ENCODE measurements at places on chromosomes 5 and 9. TPM values are rescaled to one million over a fixed set of nuclear protein-coding genes. Genes with fewer than 3 reads are reported as not detected.

DNA sequence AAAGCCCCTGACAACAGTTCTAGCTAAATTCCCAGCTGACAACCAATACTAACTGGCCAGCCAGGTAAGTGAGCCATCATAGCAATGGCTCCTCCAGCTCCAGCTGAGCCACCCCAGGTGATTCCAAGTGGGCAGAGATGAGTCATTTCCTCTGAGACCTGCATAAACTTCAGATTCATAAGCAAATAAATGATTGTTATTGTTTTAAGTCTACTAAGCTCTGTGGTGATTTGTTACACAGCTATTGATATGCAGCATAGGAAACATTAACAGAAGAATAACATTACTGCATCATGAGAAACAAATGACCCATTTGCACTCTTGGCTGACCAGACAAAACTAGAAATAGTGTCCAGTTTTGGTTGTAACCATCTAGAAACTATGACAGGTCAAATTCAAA is 60.3 kb downstream of the TTC39B start:
- peak; percentile 58 for DNase-seq

The PCDHB12 gene
- 2.3 TPM for total RNA-seq

The MRRF gene
- 73.0 TPM for total RNA-seq

GRCh38 chr5:123617561-123617960 is 105.6 kb downstream of the CSNK1G3 start:
- DNase-seq = no peak

DNA sequence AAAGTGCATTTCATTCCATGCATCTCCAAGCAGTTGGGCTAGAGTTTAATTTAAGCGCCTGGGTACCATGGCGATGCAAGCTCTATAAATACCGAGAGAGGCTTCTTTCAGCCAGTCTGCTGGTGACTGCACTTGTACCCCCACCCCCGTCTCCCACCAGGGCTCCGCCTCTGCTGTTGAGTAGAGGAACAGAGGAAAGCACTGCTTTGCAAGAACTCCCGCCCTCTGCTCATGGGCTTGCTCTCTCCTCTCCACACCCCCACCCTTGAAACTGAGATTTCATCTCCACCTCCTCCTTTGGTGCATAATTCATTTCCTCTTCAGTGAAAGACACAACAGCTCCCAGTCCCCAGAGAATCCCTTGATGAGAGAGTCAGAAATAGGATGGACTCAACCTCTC is 5.1 kb upstream of the WWC1 start:
- no peak for DNase-seq

The PCDHGB7 gene
- total RNA-seq = 1.2 TPM

The AGXT2 gene
- total RNA-seq = not detected

The TAS2R1 gene
- total RNA-seq = not detected

DNA sequence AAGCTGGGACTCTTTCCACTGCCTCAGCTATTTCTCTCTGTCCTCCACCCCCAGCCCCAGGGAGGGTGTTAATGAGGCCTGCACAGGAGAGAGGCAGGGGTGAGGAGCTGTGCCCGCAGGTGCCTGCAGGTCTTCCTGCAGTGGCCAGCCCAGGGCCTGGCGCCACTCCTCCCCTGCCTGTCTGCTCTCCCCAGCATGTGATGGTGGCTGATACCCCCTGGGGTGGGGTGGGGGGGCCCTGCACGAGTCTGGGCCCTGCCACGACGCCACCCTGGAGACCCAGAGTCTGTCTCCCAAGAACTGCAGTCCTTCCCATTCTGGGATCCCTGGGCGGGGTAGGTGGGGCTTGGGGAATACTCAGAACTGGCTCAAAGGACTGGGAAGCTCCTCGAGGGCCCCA is 166.4 kb upstream of the SMIM23 start:
- DNase-seq = no peak

The OBP2A gene
- total RNA-seq = not detected

DNA sequence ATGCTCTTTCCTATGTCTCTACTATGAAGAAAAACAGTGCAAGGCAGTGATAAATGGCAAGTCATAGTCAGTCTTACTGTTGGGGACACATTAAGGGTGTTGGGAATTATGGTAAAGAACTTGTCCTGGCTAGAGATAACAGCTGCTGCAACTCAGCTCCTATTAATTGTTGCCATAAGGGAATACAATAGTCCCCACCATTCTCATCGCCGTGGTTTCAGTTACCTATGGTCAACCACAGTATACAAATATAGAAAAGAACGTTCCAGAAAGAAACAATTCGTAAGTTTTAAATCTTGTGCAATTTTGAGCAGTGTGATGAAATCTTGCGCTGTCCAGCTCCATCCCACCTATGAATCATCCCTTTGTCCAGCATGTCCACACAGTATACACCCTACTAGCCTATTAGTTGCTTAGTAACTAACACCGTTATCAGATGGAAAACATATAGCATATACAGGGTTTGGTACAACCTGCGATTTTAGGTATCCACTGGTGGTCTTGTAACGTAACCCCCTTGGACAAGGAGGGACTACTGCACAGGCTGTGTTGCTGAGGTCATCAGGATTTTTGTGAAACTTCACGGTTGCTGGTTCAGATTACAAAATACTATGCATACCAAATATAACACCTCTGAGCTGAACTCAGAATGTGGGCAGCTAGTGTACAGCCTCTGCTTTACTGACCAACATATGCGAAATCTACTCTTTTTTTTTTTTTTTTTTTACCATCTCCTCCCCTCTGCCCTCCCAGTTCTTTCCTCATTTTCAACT is 53.5 kb downstream of the ZFR start:
- DNase-seq = peak; percentile 89

- no peak for DNase-seq
Observed at GRCh38 chr9:90778746-90779145, 22.9 kb upstream of the SYK start.

- no peak for DNase-seq
Observed at GRCh38 chr9:79007701-79008483, 563.9 kb upstream of the TLE4 start.

DNA sequence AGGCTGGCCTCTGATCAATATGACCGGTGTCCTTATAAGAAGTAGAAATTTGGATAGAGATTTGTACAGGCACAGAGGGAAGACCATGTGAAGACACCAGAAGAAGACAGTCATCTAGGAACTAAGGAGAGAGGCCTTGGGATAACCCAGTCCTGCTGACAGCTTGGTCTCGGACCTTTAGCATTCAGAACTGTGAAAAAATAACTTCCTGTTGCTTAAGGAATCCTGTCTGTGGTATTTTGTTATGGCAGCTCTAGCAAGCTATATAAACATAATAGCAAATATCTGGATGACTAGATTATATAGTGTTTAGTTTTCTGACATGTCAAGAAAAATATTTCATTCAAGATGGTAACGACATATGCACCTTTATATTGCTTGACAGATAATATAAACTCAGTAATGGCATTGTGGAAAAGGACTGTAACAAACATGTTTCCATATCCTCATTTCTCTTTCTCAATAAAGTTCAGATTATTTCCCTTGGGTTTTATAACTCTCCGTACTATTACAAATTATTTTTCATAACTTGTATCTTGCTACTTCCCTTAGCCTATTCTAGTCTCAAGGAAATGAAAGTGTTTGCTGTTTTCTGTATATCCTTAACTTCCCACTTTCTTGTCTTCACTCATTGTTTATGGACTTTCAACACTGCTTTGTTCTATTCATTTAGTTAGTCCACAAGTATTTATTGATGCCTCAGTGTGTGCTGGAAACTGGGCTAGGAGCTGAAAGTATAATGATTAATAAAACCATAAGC is 62.4 kb downstream of the KIAA1958 start:
- no peak for DNase-seq

- DNase-seq = no peak
Observed at GRCh38 chr9:96117398-96118080, 184.4 kb downstream of the HSD17B3 start.

The GPR150 gene
- total RNA-seq = not detected

The GMCL2 gene
- total RNA-seq = not detected

The DAB2IP gene
- 17.0 TPM for total RNA-seq

- DNase-seq = peak; percentile 92
Observed at GRCh38 chr9:109466623-109467590, 31.2 kb downstream of the PTPN3 start.

The BNC2 gene
- not detected for total RNA-seq

- no peak for DNase-seq
Observed at GRCh38 chr9:83220730-83221129, 157.8 kb upstream of the RASEF start.

DNA sequence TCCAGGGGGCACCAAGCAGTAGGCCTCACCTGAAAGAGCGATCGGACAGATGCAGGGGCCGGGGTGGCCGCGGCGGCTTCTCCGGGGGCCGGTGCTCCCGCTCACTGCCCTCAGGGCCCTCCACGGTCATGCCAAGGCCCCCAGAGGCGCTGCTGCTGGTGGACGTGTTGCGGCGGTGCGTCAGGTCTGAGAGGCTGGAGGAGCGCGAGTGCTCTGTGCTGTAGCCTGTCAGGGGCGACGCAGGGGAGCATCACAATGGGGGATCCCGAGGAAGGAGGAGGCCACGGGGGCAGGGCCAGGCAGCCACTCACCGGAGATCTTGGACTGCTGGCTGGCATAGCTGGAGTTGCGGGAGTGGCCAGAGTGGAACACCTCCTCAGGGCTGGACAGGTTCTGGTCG is 7.7 kb upstream of the DPM2 start:
- DNase-seq = no peak

Measured in MCF 10A (cell line).